ENCODE measurements at places on chromosomes 1 and 21. TPM values are rescaled to one million over a fixed set of nuclear protein-coding genes. Genes with fewer than 3 reads are reported as not detected.

DNA sequence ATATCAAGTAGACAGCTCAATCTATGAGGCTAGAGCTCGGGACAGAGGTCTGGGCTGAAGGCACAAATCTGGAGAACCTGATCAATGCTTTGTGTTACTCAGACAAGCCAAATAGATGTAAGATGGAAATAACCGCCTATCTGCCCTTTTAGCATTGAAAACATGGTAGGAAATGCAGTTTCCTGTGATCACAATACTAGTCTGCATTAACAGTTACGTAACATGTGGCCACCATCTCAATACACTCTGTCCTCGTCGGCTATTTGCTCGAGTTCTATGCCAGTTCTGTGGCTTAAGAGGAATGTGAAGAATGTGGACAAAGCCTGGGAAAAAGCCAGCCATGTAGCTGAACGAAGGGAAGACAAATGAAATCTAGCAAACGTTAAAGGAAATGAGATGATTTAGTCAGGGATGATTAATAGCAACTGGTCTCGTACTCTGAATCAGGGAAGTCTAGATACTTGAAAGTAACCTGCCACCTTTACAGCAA, 73.3 kb downstream of the HSF2BP start:
- H3K27me3 ChIP-seq: peaks cover 3% of the 10 kb centered on the region
- H3K4me3 ChIP-seq: no peak overlapping the region
- H3K4me1 ChIP-seq: no peaks in the 10 kb centered on the region
- no peaks in the 10 kb centered on the region for H3K36me3 ChIP-seq
- H3K27ac ChIP-seq: no peak overlapping the region

DNA sequence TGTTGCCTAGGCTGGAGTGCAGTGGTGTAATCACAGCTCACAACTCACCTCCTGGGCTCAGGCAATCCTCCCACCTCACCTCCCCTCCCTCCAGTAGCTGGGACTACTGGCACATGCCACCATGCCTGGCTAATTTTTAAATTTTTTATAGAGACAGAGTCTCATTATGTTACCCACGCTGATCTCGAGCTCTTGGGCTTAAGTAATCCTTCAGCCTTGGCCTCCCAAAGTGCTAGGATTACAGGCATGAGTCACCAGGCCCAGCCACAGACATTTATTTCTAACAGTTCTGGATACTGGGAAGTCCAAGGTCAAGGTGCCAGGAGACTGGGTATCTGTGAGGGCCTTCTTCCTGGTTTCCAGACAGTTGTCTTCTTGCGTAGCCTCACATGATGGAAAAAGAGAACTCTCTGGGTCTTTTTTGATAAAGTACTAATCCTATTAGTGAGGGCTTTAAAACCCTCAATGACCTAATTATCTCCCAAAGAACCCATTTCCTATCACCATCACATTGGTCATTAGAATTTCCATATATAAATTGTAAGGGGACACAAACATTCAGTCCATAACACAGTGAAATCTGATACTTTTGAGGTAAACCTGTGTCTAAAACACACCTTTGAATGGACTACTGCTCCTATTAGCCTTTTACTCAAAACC, 67.9 kb downstream of the PHACTR4 start:
- DNase-seq: no peak
- H3K27me3 ChIP-seq: no peaks in the 10 kb centered on the region
- H3K27ac ChIP-seq: no peak overlapping the region

DNA sequence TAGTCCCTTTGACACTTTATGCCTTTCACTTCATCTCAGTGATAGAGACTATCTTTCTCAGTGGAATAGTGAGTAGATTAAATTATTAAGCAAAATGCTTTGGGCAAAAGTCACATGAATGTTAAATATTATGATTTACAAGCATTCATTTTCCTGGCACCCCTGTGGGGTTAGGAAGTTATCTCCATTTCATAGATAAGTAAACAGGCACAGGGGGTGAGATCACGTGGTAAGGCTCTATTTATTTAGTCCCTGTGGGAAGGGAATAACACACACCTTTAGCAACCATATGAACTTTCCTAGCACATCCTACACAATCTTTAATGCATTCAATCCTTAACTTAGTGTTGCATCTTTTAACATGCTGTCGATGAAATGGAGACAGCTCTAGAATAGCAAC, 12.3 kb downstream of the PSMB2 start:
- H3K27me3 ChIP-seq: no peaks in the 10 kb centered on the region
- peaks cover 9% of the 10 kb centered on the region for H3K36me3 ChIP-seq
- H3K4me1 ChIP-seq: no peaks in the 10 kb centered on the region
- H3K4me3 ChIP-seq: no peak overlapping the region

The ELF3 gene
- polyA plus RNA-seq: not detected

The TMEM269 gene
- not detected for polyA plus RNA-seq
